ENCODE measurements at places on chromosomes 1 and 21.

GRCh38 chr1:74504125-74504932 lies 8.1 kb downstream of the LRRC53 start:
- no peaks in the 10 kb centered on the region for H3K36me3 ChIP-seq
- peak; percentile 62 for DNase-seq
- H3K27me3 ChIP-seq: no peaks in the 10 kb centered on the region

DNA sequence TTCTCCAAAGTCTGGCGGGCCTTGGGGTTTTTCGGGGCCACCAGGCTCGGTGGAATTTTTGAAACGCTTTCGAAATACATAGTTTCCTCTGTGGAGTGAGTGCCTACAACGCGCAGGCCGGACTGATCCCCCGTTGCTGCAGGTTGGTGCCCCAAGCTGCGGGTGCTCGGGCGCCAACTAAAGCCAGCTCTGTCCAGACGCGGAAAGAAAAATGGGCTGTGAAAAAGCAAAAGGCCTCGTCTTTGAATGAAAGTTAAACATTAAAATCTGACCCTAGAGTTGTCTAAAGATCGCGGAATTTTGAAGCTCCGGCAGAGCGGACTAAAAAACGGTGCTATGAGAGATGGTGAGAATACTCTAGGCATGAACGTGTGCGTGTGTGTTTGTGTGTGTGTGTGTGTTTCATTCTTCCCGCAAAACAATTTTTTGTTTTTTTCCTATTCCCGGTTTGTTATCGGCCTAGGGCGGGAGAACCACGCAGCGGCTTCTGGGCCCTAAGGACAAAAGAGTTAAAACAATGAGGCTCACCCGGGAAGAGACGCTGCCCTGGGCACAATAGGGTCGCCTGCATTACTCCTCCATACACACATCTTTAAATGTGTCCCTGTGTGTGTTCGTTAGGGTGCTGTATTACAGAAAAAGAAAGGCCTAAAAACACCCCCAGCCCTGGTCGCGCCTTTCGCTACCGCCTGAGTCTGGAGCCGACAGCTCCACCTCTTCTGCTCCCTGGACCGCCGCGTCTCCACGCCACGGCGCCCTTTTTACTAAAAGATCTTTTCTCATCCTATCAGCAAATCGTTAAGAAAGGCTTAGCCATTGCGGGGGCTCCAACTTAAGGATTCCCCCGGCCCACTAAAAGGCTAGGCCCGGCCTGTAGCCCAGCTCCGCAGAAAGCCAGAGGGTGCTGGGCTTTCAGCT lies 3.2 kb downstream of the TBX15 start:
- no peak for DNase-seq
- no peaks in the 10 kb centered on the region for H3K27me3 ChIP-seq
- no peaks in the 10 kb centered on the region for H3K4me1 ChIP-seq
- H3K27ac ChIP-seq: no peak overlapping the region

DNA sequence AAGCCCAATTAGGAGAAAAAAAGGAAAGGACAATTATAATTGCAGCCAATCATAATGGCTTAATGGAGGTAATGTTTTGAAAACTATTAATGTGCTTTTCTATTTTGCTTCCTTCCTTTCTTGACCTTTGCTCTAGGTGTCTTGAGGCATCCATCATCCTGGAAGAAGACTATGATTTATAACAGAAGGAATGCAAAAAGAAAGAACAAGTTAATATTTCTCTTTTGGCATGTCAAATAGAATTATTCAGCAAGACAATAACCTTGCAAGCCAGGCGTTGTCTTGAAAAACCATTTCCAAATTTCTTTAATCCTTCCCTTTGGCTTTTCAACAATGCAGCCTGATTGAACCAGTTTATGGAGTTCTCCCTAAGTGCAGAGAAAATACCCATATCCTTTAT lies 107.7 kb upstream of the USP24 start:
- no peak for DNase-seq
- H3K27ac ChIP-seq: no peak overlapping the region
- H3K4me3 ChIP-seq: no peak overlapping the region
- no peaks in the 10 kb centered on the region for H3K4me1 ChIP-seq

DNA sequence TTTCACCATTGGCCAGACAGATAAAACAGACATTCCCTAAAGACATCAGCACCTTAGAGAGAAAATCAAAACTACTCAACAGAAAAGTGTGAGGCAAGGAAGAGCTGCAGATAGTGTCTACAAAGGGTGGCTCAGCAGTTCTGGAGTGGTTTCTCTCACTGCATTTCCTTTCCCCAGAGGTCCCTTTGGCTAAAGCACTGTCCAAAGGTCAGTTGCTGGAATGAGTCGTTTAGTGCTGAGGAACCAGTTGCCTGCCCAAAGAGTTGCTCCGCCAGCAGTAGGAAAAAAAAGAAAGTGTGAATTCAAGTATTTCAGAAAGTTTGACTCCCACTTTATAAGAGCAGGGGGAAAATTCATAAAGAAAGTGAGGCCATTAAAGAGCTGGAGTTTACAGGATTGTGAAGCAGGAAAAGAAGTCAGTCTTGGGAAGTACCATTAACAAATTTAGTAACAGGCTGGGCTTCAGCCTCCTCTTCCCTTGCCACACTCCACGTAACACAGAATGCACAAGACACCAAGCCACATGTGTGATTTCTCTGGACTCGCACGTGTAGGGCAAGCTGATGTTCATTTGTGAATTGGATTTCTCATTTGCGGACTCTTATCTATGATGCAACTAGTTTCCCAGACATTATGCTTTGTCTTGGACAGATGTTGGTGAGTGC lies 122.2 kb downstream of the RUNX1 start:
- DNase-seq: no peak
- no peaks in the 10 kb centered on the region for H3K27me3 ChIP-seq
- H3K4me3 ChIP-seq: no peak overlapping the region
- no peaks in the 10 kb centered on the region for H3K4me1 ChIP-seq
- H3K27ac ChIP-seq: no peak overlapping the region

GRCh38 chr1:106290805-106291501 lies 765.5 kb upstream of the PRMT6 start:
- no peak overlapping the region for H3K4me3 ChIP-seq
- DNase-seq: no peak
- no peaks in the 10 kb centered on the region for H3K4me1 ChIP-seq
- H3K36me3 ChIP-seq: no peaks in the 10 kb centered on the region

- H3K4me1 ChIP-seq: no peaks in the 10 kb centered on the region
- DNase-seq: no peak
- H3K27ac ChIP-seq: no peak overlapping the region
- peaks cover 17% of the 10 kb centered on the region for H3K27me3 ChIP-seq
- no peaks in the 10 kb centered on the region for H3K36me3 ChIP-seq
Observed at GRCh38 chr21:43267391-43268085, 98.7 kb downstream of the CRYAA start.

GRCh38 chr1:54546651-54547401 lies 1.2 kb upstream of the ACOT11 start:
- H3K27ac ChIP-seq: no peak overlapping the region
- H3K27me3 ChIP-seq: no peaks in the 10 kb centered on the region
- no peaks in the 10 kb centered on the region for H3K4me1 ChIP-seq
- no peak for DNase-seq

DNA sequence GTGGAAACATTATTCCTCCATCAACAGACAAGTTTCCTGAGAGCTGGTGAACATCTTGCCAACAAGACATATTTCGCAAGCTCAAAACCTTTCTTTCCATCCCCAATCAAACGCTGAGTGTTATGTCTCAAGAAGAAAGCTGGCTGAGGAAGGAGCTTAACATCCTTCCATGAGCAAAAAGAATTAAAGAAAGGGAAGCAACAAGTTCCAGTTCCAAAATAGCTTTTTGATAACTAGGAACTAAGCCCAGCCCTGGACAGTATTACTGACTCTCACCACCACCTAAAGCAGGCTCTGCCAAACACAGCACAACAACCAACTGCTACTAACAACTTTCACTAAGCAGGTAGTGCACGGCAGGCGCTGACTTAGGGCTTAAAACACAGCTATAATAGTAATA lies 50.2 kb downstream of the CAPZB start:
- no peaks in the 10 kb centered on the region for H3K36me3 ChIP-seq
- H3K27ac ChIP-seq: no peak overlapping the region

DNA sequence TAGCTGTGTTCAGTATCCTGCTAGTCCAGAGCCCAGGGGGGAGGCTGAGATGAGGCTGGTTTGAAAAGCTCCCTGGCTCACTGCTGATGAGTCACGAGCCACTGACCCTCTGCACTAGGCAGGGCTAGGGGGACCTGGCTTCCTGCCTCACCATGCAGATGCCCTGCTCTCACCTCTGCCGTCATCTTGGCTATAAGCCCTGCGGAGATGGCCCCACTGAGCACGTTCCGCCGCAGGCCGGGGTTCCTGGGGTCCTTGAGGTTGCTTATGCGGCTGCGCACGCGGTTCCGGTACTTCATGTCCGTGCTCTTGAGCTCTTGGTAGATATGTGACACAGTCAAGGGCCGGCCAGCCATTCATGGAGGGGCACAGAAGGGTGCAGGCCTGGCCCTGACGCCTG lies 24.1 kb upstream of the ZNF436 start:
- H3K27me3 ChIP-seq: no peaks in the 10 kb centered on the region
- no peak overlapping the region for H3K27ac ChIP-seq
- H3K4me3 ChIP-seq: no peak overlapping the region
- no peak for DNase-seq

DNA sequence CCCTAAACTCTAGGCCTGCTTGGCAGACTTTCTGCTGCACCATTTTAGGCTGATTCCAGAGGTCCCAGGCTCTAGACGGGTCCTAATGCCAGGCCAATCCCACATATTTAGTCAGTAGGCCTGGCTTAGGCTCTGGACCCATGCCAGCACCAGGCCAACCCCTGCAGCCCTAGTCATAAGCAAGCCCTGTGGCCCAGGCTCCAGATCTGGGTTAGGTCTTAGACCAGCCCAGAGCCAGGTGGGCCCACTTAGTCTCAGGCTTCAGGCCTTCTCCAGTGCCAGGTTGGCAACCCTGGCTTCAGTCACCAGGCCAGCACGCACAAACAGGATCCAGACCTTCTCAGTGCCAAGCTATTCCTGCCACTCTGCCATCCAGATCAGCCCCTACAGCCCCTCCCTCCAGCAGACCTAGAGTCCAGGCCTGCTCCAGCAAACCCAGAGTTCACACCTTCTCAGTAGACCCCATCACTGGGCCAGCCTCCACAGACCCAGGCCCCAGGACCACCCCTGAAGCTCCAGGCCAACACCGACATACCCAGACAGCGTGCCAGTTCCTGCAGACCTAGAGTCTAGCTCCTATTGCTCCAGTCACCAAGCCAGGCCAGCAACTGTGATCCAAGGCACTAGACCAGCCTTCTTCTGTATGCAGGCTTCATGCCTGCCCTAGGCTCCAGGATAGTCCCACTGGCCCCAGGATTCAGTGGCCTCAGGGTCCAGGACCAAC lies 467.6 kb downstream of the RWDD3 start:
- H3K27me3 ChIP-seq: no peaks in the 10 kb centered on the region
- no peaks in the 10 kb centered on the region for H3K4me1 ChIP-seq
- no peak for DNase-seq
- H3K4me3 ChIP-seq: no peak overlapping the region
- H3K27ac ChIP-seq: no peak overlapping the region
- H3K36me3 ChIP-seq: no peaks in the 10 kb centered on the region

DNA sequence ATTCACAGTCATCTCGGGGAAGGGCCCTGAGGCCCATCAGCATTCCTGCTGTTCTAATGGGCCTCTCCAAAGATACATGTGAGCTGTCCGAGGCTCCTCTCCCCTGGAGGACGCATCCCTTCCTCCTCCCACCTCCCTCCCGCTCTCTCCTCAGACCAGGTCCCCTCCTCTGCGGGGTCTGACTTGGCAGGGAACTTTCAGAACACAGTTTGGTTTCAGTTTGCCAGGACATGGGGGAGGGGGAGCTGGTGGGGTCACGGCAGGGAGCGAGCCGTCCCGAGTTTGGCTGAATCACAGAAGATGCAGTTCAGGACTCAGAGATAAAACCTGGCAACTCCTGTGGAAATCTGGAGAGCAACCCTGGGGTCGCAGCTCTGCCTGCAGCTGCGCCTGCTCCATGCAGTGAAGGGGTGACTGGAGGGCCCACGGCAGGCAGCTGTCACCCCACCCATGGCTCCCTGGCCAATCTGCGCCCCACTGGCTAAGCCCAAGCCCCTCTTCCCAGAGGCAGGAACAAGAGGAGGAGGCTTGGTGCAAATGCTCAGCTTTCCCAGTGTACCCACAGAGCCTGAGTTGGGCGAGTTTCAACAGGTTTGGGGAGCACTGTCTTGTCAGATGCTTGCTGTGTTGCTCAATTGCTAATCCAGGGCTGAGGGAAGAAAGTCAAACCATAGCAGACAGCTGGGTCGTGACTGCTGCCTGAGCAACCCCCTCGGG lies 5.7 kb downstream of the WNT4 start:
- no peaks in the 10 kb centered on the region for H3K36me3 ChIP-seq
- no peaks in the 10 kb centered on the region for H3K4me1 ChIP-seq
- H3K4me3 ChIP-seq: no peak overlapping the region
- no peak overlapping the region for H3K27ac ChIP-seq

GRCh38 chr21:46622226-46622625 lies 13.2 kb upstream of the PRMT2 start:
- no peak overlapping the region for H3K27ac ChIP-seq
- no peak for DNase-seq
- H3K27me3 ChIP-seq: no peaks in the 10 kb centered on the region
- no peak overlapping the region for H3K4me3 ChIP-seq

DNA sequence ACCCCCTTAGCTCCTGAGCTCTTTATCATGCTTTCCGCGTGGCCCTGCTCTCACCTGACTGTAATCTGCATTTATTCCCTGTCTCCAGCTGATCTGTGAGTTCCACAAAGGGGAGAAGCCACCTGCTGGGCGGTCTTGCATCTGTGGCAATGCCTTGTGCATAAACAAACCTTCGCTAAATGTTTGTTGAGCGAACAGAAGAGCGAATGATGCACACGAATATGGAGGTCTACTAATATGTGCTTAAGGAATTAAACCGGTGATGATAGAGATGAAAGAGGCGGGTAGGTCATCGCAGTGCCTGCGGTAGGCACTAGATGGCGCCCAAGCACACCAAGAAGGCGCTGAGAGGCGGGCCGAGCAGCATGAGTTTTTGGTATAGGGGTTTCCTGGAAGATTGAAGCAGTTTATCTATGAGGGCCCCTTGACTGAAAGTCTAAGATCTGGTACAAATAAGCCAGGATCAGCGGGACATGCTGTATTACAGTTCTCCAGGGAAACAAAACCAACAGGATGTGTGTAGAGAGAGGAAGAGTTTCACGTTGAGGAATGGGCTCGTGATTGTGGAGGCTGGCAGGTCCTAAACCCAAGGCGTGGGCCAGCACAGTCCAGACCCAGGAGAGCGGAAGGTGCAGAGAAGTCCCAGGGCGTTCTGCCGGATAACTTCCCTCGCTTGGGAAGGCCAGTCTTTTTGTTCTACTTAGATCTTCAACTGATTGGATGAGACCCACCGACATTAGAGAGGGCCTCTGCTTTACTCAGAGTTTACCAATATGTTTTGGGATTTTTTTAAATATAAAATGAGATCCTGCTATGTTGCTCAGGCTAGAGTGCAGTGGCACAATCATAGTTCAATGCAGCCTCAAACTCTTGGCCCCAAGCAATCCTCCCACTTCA lies 34.7 kb downstream of the TOMM20 start:
- no peaks in the 10 kb centered on the region for H3K36me3 ChIP-seq
- peaks cover 5% of the 10 kb centered on the region for H3K4me1 ChIP-seq
- H3K27ac ChIP-seq: no peak overlapping the region
- no peaks in the 10 kb centered on the region for H3K27me3 ChIP-seq
- DNase-seq: peak; percentile 80
- no peak overlapping the region for H3K4me3 ChIP-seq
